ENCODE measurements at places on chromosomes 4 and X. TPM values are rescaled to one million over a fixed set of nuclear protein-coding genes. Genes with fewer than 3 reads are reported as not detected.

- DNase-seq, result no peak
- no peaks in the 10 kb centered on the region for H3K27me3 ChIP-seq
- H3K36me3 ChIP-seq, result no peaks in the 10 kb centered on the region
- no peak overlapping the region for H3K27ac ChIP-seq
- H3K4me1 ChIP-seq, result no peaks in the 10 kb centered on the region
- no peak overlapping the region for H3K4me3 ChIP-seq
Measured at GRCh38 chr4:7863911-7864681, 75.6 kb downstream of the AFAP1 start.

The DCAF8L1 gene
- polyA plus RNA-seq, result not detected

The PNMA6A gene
- polyA plus RNA-seq, result 0.91 TPM

- no peak for DNase-seq
- H3K27me3 ChIP-seq, result no peaks in the 10 kb centered on the region
- H3K27ac ChIP-seq, result no peak overlapping the region
- no peaks in the 10 kb centered on the region for H3K4me1 ChIP-seq
- H3K36me3 ChIP-seq, result no peaks in the 10 kb centered on the region
- no peak overlapping the region for H3K4me3 ChIP-seq
Measured at GRCh38 chr4:128228845-128229795, 58.5 kb downstream of the PGRMC2 start.

DNA sequence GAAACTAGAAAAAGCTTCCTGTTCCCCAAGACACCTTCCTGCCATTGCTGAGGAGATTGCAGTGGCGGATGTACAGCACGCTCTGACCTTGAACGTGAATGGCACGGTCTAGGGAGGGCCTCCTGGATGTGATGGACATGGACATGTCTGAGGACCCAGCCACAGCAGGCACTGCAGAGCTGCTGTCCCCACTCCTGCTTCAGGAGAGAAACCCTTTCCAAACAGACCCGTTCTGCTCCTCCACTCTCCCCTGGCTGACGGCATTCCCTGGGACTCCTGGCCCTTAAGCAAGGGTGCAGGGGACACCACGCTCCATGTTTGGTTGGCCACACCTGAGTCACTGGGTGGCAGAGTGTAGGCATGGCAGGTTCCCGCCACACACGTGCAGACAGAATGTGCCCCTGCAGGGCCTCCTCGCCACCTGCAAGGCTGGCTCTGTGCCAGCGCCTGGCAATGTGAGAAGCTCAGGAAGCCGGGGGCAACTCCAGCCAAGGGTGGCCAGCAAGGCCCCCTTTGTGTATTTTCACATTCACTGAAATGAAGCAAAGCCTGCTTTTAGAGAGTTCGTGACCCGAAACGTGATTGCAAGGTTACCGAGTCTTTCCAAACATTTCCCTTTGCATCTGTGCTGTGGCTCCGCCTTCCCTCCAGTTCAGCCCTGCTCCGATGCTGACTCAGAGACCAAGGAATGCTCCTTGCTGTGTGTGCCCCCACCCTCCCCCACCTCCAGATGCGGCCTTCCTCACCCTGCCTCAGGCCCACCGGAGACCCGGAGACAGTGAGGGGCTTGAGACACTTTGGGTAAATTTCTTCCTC is 46.1 kb downstream of the HTRA3 start:
- H3K4me3 ChIP-seq, result no peak overlapping the region
- H3K27ac ChIP-seq, result no peak overlapping the region
- H3K36me3 ChIP-seq, result no peaks in the 10 kb centered on the region
- DNase-seq, result peak; percentile 87
- peaks cover 6% of the 10 kb centered on the region for H3K4me1 ChIP-seq
- H3K27me3 ChIP-seq, result no peaks in the 10 kb centered on the region

The INTU gene
- 5.5 TPM for polyA plus RNA-seq

The RASGEF1B gene
- 6.4 TPM for polyA plus RNA-seq

- H3K4me1 ChIP-seq, result no peaks in the 10 kb centered on the region
- no peaks in the 10 kb centered on the region for H3K36me3 ChIP-seq
- no peak for DNase-seq
- no peak overlapping the region for H3K4me3 ChIP-seq
- no peak overlapping the region for H3K27ac ChIP-seq
Measured at GRCh38 chr4:172998527-172999469, 169.8 kb upstream of the GALNT7 start.

The CYTL1 gene
- 0.23 TPM for polyA plus RNA-seq

GRCh38 chr4:69800599-69800998 is 40.2 kb upstream of the SULT1B1 start:
- no peaks in the 10 kb centered on the region for H3K27me3 ChIP-seq
- H3K4me3 ChIP-seq, result no peak overlapping the region
- no peak overlapping the region for H3K27ac ChIP-seq
- no peaks in the 10 kb centered on the region for H3K36me3 ChIP-seq
- no peak for DNase-seq

The PF4V1 gene
- not detected for polyA plus RNA-seq

DNA sequence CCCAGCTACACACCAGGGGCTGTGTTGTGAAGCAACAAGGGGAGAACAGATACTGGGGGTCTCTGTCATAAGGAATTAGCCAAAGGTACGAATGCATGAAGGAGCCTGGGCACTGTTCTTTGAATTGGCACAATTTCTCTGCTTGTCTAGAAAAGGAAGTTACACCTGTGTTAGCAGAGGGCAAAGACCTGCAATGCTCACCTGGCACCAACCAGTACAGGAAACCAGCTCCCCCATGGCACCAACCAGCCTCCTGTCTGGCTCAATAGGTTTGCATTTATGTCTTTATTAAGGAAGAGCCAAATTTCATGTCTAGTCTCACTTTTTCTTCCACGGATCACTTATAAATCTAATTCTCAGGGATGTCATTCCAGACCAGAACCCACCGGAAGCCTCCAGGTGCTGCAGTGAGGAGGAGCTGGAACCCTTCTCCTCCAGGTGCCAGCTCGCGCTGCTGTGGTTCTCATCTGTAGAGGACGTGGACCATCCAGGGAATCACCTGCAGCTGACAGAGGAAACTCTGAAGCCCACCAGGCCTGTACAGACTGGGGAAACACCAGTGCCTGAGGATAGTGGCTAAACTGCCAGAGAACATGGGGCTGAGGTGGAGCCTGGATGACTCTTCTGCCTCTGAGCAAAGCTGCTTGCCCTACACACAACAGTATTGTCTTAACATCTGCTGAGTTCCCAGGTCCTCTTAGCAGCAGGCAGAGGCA is 113.4 kb upstream of the TRIM2 start:
- H3K4me1 ChIP-seq, result no peaks in the 10 kb centered on the region
- no peak overlapping the region for H3K4me3 ChIP-seq
- no peak for DNase-seq
- H3K27ac ChIP-seq, result no peak overlapping the region
- H3K27me3 ChIP-seq, result no peaks in the 10 kb centered on the region

DNA sequence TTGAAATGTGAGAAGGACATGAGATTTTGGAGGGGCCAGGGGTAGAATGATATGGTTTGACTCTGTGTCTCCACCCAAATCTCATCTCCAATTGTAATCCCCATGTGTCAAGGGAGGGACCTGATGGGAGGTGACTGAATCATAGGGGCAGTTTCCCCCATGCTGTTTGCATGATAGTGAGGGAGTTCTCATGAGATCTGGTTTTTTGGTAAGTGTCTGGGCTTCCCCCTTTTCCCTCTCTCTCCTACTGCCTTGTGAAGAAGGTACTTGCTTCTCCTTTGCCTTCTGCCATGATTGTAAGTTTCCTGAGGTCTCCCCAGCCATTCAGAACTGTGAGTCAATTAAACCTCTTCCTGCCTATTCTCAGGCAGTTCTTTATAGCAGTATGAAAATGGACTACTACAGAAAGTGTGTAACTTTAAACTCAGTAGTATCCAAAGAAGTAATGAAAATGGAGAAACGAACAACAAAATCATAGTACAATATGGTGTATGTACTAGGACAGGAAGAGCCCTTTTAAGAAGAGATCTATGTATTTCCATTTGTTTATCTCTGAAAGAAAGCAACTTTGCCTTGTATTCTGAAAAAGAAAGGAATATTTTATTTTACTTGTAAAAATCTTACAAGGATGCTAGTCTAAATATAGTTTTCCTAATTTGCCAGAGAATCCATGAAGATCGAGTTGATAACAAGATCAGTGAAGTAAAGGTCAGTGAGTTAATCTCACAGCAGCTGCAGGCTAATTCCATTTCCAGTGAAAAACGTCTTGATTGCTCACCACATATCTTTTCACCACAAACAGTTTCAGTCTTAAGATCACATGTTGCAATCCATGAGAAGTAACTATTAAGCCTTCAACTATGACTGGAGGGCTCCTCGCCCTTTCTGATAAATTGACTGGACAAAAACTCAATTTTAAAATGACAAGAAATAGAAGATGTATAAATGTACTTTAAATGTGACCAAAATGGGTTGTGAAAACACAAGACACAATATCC is 20.5 kb downstream of the PKD2 start:
- H3K4me1 ChIP-seq, result no peaks in the 10 kb centered on the region
- DNase-seq, result no peak
- H3K36me3 ChIP-seq, result no peaks in the 10 kb centered on the region
- no peak overlapping the region for H3K27ac ChIP-seq
- no peak overlapping the region for H3K4me3 ChIP-seq

DNA sequence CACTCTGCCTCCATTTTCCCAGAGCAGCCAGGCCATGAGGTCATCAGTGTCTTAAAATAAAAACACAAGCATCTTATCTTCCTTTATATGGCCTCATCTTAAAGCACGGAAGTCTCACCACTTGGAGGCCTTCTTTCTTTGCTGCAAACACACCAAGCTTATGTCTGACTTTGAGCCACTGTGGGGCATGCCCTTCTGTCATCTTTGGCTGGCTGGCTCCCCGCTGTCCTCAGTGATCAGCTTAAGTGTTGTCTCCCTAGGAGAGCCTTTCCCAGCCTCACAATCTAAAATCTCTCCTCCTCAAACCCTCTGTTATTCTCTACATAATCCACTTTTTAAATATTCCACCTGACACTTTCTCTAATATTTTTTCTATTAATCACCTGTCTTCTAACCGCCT is 191.6 kb upstream of the TTC29 start:
- H3K4me3 ChIP-seq, result no peak overlapping the region
- no peak overlapping the region for H3K27ac ChIP-seq
- no peaks in the 10 kb centered on the region for H3K4me1 ChIP-seq

DNA sequence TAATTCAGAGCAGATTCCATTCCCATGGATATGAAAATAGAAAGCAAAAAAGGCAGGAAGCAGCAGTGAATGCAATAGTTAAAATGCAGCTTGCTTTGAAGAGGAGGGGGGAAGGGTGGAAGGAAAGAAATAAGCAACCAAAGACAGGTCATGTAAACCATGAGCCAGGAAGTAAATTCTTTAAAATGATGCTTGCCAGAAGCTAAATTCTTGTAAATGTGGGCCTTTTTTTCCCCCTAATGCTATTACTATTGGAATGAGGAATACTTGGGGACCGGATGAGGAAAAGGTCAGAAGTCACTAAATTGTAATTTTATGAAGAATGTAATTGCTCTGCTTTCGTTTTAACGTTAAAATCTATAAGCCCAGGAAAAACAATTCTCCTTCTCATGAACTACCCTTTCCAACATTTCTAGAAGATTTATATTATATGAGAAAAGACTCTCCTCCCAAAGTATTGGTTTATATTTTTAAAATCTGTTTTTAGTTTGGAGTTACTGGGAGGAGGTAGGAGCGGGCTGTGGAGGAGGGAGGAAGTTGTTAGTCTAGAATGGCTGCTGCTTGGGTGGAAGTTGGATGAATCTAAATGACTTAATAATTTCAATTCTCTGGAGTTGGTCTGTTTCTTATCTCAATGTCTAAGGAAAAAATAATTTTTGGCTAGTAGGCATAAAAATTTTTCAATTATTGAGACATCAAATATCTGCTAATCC is 77.6 kb upstream of the PCDH18 start:
- no peaks in the 10 kb centered on the region for H3K4me1 ChIP-seq
- DNase-seq, result no peak
- no peak overlapping the region for H3K4me3 ChIP-seq
- H3K27me3 ChIP-seq, result no peaks in the 10 kb centered on the region
- no peaks in the 10 kb centered on the region for H3K36me3 ChIP-seq

The RRH gene
- 0.09 TPM for polyA plus RNA-seq
